ENCODE measurements at places on chromosomes 16 and 17. TPM values are rescaled to one million over a fixed set of nuclear protein-coding genes. Genes with fewer than 3 reads are reported as not detected.

TCAP gene
- total RNA-seq = 2,381 TPM

CD300LB gene
- not detected for total RNA-seq

NAGS gene
- 1.2 TPM for total RNA-seq

CXCL16 gene
- 5.1 TPM for total RNA-seq

SHMT1 gene
- total RNA-seq = 9.9 TPM

PRSS36 gene
- total RNA-seq = 2.0 TPM

ATP2A1 gene
- total RNA-seq = 0.75 TPM

BAIAP3 gene
- total RNA-seq = 2.2 TPM

Data from right cardiac atrium (tissue), 5 donors.